Activated naive CD4-positive, alpha-beta T cell treated with Interleukin-2 at 50 U/mL for 16 hours (primary cell): ENCODE measurements at places on chromosomes 7 and 10.

GRCh38 chr10:33120700-33121099, 162.7 kb upstream of the ITGB1 start:
- no peak for DNase-seq

DNA sequence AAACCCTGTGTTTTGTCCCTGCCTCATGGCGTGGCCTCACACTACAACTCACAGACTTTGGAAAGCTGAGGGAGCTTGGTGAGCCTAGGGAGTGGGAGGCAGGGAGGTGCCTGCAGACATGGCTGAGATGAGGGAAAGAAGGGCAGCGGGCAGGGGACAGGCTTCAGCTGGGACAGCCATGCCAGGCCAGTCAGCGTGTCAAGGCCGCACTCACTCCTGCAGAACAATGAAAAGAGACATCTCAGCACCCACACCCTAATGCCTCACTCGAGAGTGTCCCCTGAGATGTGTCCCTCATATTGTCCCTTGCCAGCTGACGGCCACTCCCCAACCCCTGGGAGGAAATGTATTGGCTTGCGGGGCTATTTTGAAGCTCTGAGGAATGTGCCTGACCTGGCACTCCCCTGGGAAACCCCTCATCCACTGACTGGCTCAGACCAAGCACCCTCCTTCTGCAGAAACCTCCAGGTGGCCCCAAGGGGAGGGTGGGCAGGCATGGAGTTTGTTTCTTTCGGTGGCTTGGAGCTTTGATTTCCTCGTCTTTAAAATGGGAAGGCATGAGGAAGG, 31.6 kb downstream of the SH3PXD2A start:
- no peak for DNase-seq

DNA sequence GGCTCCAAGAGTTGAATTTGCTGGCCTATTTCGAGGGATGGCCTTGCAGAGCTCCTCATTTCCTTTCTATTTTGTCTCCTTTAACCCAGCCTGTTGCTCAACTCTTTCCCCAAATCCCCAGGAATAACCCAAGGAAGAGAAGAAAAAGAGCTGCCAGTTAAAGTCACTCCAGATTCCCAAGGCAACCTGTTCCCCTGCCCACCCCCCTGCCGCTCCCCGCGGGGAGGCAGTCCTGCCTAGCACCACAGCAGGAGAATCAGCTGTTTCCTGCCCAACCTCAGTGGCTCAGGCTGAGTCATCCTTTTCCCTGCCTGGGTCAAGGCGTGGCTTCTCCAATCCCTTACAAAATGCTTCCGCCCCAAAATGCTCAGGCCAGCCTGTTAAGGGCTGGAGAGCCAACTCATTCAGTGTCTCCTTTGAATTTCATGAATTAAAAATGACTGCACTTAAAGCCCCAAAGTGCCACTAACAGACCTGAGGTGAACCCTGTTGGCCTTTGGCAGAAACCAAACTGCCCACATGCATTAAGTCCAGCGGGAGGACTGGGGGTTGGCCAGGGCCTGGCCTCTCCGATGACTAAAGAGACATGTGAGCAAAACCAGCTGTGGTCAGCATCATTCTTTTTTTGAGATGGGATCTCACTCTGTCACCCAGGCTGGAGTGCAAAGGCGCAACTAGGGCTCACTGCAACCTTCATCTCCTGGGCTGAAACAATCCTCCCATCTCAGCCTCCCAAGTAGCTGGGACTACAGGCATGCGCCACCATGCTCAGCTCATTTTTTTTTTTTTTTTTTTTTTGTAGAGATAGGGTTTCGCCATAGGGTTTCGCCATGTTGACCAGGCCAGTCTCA, 83.2 kb upstream of the KIF5B start:
- DNase-seq, result no peak

- DNase-seq, result peak; percentile 37
These were observed 1.3 kb downstream of the FBXL15 start for GRCh38 chr10:102421757-102422512.
